ENCODE measurements at places on chromosomes 12 and 14.
A peak's percentile ranks its signal among the peaks of the same experiment; 100 is the strongest.

DNA sequence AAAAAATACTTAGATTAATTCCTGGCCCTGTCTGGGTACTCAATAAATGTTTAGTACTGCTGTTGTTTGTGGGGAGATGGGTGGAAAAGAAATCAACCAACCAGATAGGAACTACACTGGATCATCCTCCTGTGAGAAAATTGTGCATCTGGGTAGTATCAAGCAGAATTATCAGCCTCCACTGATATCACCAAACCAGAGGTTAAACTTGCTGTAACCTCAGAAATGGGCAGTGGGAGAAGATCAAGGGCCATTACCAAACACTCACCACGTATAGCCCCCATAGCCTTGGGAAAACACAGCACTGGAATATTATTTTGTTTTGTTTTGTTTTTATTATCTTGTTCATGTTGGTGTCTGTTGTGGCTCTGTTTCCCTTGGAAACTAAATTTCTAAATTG lies 19.7 kb downstream of the VEZT start:
- no peak for DNase-seq

GRCh38 chr14:89618330-89618708 lies 201.3 kb upstream of the FOXN3 start:
- DNase-seq, result no peak

GRCh38 chr12:50985322-50985721 lies 33.0 kb downstream of the HIGD1C start:
- DNase-seq, result peak; percentile 16

DNA sequence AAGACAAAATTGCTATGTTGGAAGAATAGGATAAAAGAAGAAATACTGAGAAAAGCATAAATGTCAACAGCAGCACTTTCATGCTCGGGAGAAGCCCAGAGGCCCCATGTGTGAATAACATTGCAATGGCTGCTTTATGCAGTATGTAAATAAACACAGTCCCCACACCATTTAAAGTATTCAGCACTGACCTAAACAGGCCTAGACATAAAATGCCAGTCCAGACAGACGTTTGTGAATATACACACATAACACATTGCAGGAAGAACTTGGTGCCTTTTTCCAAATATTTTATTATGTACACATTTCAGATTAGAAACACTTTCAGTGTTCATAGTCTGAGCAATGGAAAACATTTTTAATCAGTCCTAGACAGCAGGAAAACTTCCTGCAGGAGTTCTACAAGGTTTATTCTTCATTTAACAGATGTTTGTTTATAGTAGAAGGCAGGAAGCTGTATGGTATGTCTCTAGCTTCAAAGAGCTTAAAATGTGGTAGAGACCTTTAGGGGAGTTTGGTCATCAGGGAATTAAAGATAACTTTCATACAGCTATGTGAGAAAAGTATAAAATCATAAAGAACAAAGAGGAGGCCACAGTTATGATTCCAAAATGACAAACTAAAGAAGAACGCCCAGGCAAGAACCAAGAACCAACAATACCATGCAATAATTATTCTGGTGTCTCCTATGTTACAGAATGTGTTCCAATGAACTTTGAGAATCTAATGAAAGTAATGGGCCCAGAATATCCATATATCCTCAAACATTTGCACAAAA lies 30.6 kb upstream of the SLC38A2 start:
- DNase-seq, result no peak

- DNase-seq, result no peak
These were observed 39.5 kb downstream of the SSH1 start for GRCh38 chr12:108817909-108818308.

GRCh38 chr12:20620261-20620660 lies 74.9 kb upstream of the SLCO1C1 start:
- no peak for DNase-seq

DNA sequence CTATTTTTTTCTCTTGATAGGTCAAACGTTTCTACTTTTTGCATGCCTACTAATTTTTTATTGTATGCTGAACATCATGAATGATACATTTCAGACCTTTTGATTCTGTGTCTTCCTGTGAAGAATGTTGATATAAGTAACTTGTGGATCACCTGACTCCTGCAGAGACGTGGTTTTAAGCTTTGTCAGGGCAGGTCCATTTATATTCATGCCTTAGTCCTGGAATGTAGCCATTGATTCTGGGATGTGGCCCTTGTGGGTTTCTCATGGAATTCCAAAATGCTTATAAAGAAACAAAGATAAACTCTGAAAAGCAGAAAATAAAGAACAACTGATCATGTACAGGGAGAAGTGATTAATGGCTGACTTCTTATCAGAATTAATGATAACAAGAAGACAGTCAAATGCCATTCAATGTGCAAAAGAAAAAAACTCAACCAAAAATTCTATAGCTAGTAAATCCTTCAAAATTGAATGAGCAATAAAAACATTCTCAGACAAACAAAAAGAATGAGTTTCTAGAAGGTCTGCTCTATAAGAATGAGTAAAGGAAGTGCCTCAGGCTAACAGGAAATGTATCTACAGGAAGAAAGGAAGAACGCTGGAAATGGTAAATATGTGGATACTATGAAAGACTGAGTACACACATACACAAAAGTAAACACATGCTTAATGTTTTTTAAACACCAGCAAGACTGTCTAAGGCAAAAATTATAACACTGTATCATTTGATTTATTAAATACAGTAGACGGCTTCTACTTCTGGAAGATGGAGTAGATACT lies 284.8 kb upstream of the DIO3 start:
- no peak for DNase-seq

DNA sequence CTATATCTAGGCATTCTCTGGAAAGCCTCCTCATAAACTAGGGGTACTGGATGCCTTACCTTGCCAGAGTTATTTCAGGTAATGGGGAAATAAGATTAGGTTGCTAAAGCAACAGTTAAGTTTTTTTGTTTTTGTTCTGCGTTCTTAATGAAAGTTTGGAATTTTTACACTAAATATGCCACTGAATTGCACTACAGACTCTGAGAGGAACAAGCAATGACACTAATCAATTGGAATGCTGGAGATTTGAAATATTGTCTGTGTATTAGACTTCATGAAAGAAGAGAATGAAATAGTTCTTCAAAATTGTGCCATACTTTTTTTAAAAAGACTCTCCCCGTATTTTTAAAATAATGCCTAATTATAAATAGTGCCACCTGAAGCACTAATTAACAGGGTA lies 287.8 kb downstream of the NAV3 start:
- no peak for DNase-seq

DNA sequence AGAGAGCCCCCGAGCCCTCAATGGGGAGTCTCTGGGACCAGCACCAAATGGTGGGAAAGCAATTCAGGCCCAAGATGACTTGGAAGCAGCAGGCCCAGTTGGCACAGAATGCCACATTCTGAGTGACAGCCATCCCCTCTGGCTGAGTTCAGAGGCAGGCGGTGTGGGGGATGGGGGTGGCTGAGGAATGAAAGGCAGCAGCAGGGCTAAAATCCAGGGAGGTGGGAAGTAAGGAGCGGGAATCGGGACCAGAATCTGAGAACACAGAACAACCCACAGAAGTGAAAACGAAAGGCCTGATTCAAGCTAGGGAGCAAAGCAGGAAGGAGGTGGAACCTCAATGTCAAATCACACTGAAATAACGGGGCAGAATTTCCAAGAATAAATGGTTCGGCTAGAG lies 171.2 kb downstream of the CALM1 start:
- no peak for DNase-seq

GRCh38 chr12:89857652-89858274 lies 149.1 kb upstream of the ATP2B1 start:
- DNase-seq, result no peak

- no peak for DNase-seq
These were observed 42.0 kb downstream of the IQSEC3 start for GRCh38 chr12:108594-108993.

DNA sequence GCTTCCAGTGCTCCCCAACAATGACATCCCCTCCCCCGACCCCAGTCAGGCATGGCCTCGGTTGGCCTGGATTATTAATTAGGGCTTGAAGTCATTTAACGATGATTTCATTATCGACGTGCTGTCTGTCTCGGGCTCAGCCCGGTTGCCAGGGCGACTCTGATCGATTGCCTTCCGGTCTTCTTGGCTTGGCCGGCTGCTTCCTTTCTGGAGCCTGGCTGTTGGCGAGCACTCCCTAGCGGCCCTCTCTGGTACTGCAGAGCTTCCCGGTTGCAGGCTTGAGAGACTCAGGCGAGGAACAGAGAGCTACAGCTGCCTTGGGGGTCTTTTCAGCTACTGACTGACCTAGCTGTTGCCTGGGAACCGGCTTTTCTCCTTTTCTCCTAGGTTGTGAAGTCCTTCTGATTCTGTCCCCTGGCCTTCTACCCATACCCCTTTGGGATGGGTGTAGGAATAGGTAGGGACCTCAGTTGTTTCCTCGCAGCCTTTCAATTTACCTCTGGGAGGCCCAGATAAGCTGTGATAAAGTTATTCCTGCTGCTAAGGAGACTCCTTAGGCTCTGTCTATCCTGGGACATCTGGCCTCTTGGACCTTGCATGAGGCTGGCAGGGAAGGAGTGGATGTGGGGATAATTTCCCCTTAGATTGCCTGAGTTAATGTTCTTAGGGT lies 5.5 kb upstream of the CISTR start:
- DNase-seq, result peak; percentile 84

- no peak for DNase-seq
These were observed 28.0 kb downstream of the CEP290 start for GRCh38 chr12:88113871-88114270.

DNA sequence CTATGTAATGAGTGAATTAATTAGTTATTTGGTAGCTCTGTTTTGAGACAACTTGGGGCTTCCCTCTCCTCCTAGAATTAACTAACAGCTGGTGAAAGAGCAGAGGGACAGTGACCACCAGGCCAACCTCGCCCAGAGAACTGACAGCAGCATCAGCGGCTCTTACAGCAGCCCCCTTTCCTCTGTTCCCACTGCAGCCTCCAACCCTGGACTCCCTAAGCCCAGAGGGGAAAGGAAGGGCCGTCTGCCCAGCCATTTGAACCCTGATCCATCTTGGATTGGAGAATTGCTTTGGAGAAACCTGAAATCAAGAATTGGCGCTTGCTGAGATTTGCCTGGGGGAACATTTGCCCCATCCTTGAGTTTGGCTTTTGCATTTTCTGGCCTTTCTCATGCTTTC lies 45.5 kb downstream of the B4GALNT3 start:
- no peak for DNase-seq

- DNase-seq, result no peak
These were observed 225.0 kb downstream of the GXYLT1 start for GRCh38 chr12:41919526-41920261.

DNA sequence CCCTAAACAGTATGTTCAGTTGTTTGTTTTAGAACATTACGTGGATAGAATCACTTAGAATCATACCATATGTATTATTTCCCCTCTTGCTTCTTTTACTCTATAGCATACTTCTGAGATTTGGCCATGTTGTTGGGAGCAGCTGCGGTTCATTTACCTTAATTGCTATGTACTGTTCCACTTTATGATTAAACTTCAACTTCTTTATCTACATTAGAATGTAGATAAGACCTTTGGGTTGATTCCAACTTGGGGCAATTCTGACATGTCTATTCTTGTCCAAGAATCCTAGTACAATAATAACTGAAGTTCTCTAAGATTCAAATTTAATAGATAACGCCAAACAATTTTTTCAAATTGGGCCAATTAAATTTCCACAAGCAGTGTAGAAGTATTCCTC lies 80.7 kb downstream of the GRIN2B start:
- DNase-seq, result no peak

- DNase-seq, result no peak
These were observed 172.5 kb upstream of the FOXN3 start for GRCh38 chr14:89589400-89590118.

- DNase-seq, result no peak
These were observed 111.9 kb downstream of the CALM1 start for GRCh38 chr14:90508536-90509254.

DNA sequence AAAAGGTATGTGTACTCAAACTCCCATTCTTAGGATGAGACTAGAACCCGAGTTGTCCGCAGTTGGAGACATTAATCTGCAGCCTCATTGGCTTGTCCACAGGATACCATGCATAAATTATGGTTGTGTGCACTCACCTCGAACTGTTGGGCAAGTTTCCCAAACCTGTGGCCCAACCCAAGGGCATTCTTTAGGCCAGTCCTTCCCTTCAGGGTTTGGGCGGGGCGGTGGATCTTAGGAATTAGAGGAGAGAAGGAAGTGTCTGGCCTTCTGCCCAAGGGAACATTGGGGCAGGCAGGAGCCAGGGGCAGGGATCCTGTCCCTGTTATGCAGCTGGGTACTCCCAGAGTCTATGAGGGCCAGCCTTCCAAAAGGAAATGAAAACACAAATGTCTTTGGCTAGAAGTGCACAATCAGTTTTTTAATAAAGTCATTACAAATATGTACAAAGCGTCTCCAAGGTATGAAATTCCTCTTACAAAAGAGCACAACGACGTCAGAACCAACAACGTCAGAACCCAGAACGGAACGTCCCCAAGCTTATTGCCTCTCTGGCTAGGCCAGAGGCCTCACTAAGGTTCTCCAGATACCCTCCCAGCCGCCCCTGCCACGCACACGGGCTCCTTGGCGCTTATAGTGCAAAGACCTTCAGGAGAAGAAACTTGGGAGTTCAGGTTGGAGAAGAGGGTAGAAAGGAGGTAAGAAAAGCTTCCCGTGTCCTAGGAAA lies 25.3 kb downstream of the HRK start:
- no peak for DNase-seq

DNA sequence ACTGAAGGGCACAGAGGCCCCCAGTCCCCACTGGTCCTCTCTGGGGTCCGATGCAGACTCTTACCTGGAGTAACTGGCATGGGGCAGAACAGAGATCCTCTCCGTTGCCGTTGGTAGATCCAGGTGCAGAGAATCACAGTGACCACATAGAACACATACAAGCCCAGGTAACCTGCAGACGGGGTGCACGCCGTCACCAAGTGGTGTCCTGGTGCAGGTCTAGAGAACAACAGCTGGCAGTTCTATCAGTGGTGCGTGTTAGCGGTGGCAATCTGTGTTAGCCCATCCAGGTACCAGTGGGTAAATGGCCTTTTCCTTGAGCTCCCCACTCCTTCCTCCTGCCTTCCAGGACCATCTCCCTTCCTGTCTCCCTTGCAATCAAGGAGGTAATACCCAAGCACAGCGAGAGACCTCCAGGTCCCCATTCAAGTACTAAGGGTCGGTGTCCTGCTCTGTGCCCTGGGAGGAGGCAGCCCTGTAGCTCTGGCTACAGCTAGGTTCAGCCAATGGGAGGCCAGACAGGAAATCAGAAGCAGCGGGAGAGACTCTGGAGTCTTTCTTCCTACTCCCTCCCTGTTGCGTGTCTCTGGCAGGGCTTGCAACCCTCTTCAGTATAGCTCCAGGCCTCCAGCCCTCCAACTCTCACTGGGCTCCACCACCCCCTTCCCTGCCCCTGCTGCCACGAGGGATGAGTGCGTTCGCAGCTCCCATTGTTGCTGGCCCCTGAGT lies 15.8 kb downstream of the SLC8B1 start:
- DNase-seq, result no peak

DNA sequence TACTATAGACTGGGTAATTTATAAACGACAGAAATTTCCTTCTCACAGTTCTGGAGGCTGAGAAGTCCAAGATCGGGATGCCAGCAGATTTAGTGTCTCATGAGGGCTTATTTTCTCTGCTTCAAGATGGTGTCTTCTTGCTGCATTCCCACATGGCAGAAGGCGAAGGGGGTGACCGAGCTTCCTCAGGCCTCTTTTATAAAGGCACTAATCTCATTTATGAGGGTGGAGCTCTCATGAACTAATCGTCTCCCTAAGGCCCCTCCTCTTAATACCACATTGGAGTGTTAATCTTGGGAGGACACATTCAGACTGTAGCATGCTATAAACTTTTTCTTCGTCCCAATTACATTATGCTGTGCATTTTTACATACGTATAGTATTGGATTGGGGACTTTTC lies 200.4 kb upstream of the ARHGAP5 start:
- DNase-seq, result no peak

- DNase-seq, result no peak
These were observed 255.8 kb upstream of the FOXN3 start for GRCh38 chr14:89672636-89673511.

All from stimulated activated CD4-positive, alpha-beta T cell treated with anti-CD3 and anti-CD28 coated beads, Interleukin-4, amount 100 ng/mL, for 24 hours (primary cell).